ENCODE measurements at places on chromosomes 11 and 22.
A peak's percentile ranks its signal among the peaks of the same experiment; 100 is the strongest.

DNA sequence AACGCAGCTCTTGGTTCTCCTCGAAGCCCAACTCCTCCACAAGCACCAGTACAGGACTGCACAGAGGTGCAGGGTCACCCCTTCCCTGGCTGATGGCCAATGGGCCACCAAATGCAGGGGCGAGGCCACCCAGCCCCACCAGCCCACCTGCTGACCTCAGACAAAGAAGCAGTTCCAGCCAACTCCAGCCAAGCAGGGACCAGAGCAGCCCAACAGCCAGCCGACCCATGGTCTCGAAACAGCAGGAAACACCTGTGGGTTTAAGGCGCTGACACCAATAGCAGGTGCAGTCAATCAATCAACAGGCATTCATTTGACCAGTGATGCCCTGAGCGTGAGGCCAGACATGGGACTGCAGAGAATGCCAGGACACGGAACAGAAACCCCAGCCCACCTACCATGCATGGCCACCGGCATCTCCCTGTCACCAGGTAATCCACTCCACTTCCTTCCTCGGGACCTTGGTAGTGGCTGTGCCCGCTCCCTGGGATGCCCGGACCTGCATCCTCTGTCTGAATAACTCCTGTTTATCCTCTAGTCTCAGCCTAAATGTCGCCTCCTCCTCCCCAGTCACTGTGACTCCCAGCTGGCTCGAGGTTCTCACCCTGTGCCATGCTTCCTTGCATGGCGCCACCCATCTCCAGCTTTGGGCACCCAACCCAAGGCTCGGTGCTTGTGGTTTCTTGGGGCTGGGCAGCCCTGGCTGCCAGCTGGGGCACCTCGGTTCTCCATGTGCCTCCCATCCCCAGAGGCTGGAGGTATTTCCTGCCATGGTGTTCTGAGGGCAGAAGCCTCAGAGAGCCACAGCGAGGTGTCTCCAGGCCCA, 1475.4 kb downstream of the BRD1 start:
- DNase-seq, result no peak

DNA sequence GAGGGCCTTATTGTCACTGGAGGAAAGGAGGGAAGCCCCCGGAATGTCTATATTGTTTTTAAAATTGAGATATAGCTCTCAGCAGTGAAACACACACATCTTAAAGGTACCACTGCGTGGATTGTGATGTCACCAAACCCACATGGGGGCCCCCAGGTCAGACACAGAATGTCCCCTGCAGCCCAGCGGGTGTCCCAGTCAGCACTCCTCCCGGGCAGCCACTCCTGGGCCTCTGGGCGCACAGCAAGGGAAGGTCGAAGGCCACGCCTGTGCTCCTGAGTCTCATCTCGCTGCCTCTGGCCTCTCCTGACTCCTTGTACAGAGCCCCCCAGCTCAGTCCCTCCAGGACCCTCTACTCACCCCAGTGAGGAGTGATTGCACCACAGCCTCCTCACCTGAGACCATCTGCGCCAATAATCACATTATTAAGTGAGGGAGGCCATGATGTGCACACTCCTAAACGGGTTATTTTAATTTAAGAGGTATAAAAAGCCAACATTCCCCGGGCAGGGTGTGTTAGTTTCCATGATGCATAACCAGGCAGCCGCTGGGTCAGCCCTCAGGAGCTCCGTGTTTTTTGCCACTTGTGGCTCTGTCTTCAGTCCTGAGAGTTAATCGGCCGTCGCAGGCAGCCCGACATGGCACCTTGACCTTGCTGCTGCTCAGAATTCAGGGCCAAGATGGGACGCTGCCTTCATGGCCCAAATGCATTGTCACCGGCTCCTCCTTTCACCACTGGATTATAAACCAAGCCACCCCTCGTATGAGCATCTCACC, 1089.3 kb downstream of the BRD1 start:
- no peak for DNase-seq

- no peak for DNase-seq
Measured at GRCh38 chr11:104895634-104896033, 2.6 kb downstream of the CASP12 start.

GRCh38 chr11:47589118-47589517, 2.6 kb downstream of the FAM180B start:
- no peak for DNase-seq

- no peak for DNase-seq
Measured at GRCh38 chr11:60221692-60222091, 21.2 kb downstream of the MS4A4E start.

- no peak for DNase-seq
Measured at GRCh38 chr11:17366495-17366894, 14.9 kb downstream of the NCR3LG1 start.

GRCh38 chr11:32062540-32062939, 28.3 kb upstream of the RCN1 start:
- DNase-seq, result no peak

GRCh38 chr11:111443640-111444039, 64.6 kb upstream of the POU2AF1 start:
- no peak for DNase-seq

- DNase-seq, result no peak
Measured at GRCh38 chr11:126331286-126331685, 24.2 kb upstream of the ST3GAL4 start.

GRCh38 chr11:70732023-70732880, 333.9 kb downstream of the CTTN start:
- DNase-seq, result no peak

DNA sequence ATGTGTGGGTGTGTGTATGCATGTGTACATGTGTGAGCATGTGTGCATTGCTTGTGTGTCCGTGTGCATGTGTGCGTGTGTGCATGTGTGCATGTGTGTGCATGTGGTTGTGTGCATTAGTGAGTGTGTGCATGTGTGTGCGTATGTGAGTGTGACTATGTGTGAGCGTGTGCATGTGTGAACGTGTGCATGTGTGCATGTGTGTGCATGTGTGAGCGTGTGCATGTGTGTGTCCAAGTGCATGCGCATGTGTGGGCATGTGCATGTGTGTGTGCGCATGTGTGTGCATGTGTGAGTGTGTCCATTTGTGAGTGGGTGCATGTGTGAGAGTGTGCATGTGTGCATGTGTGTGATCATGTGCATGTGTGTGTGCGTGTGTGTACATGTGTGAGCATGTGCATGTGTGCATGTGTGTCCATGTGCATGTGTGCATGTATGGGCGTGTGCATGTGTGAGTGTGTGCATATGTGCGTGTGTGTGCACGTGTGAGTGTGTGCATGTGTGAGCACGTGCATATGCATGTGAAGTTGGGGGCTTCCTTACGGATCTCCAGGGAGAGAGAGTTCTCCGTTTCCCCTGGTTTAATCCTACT, 95.8 kb downstream of the ST3GAL4 start:
- no peak for DNase-seq

GRCh38 chr22:44735518-44736428, 16.6 kb upstream of the ARHGAP8 start:
- peak; percentile 11 for DNase-seq

- DNase-seq, result no peak
Measured at GRCh38 chr11:125084761-125085231, 21.7 kb downstream of the SLC37A2 start.

DNA sequence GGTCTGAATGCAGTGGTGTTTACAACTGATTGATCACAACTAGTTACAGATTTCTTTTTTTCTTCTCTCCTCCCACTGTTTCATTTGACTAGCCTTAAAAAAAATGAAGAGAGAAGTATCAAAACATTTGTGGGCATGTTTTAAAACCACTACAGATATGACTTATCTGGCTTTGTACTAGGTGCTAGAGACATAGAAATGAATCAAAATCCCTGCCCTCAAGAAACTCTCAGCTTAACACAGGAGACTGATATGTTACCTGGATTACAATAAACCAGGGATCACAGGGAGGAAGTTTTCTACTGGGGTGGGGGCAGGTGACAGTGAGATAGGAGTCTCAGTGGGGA, 25.2 kb upstream of the CTR9 start:
- no peak for DNase-seq

DNA sequence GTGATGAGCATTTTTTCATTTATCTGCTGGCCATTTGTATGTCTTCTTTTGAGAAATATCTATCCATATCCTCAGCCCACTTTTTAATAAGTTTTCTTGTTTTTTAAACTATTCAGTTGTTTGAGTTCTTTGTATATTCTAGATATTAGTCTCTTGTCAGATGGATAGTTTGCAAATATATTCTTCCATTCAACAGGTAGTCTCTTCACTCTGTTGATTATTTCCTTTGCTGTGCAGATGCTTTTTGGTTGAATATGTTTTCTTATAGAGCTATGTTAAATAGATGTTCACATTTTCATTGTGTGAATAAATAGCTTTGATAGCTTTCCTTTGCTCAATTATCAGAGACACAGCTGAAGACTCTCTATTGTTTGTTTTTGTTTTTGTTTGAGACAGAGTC, 68.2 kb upstream of the ALKBH3 start:
- no peak for DNase-seq

GRCh38 chr22:29933619-29934018, 50.6 kb downstream of the MTMR3 start:
- no peak for DNase-seq

DNA sequence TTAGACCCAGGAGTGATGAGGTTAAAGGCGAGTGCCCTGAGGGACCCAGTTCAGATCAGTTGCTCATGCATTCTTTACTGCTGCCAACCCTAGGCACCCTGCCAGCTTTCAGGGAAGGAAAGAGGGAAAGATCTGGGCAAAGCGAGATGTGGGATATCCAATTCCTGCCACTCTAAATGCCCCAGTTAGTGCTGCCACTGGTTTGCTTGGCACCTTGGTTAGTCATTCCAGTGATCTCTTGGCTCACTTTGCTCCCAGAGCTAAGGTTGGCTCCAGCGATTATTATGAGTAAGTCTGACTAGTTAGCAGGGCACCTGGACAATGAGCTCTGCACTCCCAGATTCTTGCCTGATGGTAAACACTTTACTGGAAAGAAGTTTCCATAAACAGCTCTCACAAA, 85.0 kb downstream of the INSC start:
- DNase-seq, result no peak

DNA sequence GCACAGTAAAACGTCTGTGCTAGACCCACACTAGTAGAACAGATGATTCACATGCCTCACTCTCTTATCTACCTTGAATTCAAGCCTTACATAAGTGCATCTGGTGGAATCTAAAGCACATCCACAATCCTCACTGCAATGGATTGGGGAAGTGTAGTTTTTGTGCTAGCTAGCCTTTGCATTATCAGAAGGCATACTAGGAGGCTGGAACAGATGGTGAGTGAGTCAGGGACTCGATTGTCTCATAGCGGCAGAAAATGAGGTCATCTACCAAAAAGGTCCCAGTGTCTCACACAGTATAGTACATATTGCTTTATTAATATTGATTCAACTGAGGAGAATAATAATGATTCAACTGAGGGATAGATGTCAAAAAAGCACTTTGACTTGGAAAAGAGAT, 9.3 kb downstream of the MSANTD4 start:
- DNase-seq, result no peak

- no peak for DNase-seq
Measured at GRCh38 chr11:786235-787083, 3.4 kb downstream of the CEND1 start.

GRCh38 chr11:132409573-132410355, 1039.3 kb downstream of the NTM start:
- no peak for DNase-seq

- DNase-seq, result no peak
Measured at GRCh38 chr11:77287615-77288273, 13.7 kb downstream of the GDPD4 start.

- no peak for DNase-seq
Measured at GRCh38 chr11:1109918-1110705, 35.4 kb downstream of the MUC2 start.

- DNase-seq, result no peak
Measured at GRCh38 chr11:70739811-70740487, 341.6 kb downstream of the CTTN start.

DNA sequence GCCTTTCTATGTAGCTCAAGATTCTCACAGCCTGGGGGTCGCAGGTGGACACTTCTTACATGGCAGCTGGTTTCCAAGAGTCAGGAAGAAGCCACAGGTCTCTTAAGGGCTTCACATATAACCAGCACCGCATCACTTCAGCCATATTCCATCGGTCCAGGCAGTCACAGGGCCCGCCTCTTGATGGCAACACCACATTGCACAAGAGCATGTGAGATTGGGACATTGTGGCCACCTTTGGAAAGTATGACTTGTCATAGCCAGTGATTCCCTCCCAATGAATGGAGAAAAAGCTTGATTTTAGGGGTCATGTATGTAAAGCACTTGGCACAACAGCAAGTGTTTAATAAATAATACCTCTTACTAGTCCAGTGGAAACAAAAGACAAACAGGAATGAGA, 98.3 kb downstream of the NCAM1 start:
- DNase-seq, result no peak

GRCh38 chr11:73236205-73236765, 18.2 kb downstream of the P2RY2 start:
- DNase-seq, result no peak

GRCh38 chr11:75759832-75760231, 8.7 kb upstream of the DGAT2 start:
- no peak for DNase-seq

- no peak for DNase-seq
Measured at GRCh38 chr11:70637949-70638583, 239.7 kb downstream of the CTTN start.

DNA sequence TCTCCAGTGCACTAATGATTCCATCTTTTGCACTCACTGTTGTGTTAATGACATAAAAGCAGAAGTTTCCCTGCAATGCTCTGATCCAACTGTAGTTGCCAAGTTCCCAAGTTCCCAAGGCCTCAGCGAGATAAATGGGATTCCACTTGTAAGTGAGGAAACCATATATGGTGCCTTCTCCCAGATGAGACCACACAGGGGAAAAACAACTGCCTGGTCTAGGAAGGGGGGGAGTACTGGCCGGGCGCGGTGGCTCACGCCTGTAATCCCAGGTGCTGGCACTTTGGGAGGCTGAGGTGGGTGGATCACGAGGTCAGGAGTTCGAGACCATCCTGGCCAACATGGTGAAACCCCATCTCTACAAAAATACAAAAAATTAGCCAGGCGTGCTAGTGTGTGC, 23.3 kb upstream of the RELA start:
- no peak for DNase-seq

- no peak for DNase-seq
Measured at GRCh38 chr11:63277345-63277943, 34.0 kb upstream of the SLC22A25 start.

DNA sequence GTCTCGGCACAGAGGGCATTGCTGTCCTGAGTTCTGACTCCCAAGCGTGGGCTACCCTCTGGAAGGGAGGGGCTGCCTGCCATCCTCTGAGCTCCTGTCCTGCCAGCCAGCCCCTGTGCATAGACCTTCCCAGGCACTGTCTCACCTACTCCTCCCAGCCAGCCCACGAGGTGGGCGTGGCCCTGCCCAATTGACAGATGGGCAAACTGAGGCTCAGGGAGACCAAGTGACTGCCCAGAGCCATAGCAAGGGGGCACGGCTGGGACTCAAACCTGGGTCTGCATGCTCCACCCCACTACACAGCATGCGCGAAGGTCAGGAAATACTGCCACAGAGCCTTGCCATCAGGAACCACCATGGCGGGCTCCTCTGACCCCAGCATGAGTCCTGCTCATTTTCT, 29.4 kb upstream of the PRR5 start:
- DNase-seq, result no peak

GRCh38 chr11:118610773-118611432, 3.5 kb downstream of the PHLDB1 start:
- DNase-seq, result no peak

Measured in NCI-H2081 (cell line).